ENCODE measurements at places on chromosomes 16 and 17.

GRCh38 chr17:43661699-43662412 lies at the start of gene MEOX1:
Gene MEOX1, minus strand, starts transcription at chr17:43661922. Its CDS starts 388 bp downstream, at chr17:43661534.
- no peak for DNase-seq

DNA sequence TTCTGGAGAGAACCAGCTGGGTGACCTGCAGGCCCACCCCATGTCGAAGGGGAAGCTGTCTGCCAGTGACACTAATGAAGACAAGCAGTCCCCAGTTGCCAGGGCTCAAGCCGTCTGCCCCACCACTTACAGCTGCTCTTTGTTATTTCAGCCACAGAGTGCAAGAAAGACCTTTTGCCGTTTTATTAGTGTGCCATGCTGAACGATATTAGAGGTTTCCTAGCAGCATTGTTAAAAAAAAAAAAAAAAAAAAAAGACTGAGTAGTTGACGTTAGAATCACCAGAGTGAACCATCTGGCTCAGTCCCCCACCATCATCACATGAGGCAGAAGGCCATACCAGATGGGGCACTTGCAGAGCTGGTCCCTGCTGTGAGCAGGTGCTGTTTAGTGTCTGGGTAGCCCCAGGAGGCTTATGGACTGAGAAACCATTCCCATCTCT lies 26.5 kb upstream of the SLC39A11 start:
- DNase-seq = no peak

DNA sequence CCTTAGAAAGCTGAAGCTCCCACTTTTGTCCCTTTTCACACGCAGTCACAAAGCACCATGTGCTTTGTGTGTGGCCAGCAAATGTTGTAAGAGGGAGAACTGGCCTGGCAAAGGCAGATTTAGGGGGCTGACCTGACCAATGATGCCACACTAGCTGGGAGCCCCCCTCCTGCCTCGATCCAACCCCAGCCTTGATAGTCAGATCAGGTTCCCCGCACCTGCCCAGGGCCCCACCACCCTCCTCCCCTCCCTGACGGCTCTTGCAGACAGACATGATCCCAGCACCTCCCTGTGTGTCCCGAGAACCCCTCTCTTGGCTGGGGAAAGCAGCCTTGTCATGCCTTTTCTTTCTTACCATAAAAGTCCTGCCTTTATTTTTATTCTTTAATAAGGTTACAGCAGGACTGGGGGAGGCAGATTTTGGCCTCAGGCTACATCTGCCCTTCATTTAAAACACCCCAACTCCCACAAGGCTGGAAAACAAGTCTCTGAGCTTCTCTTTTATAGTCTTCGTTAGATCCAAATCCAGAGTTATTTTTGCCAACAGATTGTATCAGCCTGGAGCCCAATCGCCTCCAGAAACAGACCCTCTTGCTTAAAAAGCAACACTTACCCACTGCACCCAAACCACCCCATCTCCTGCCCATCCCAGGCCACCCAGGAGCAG lies 201.8 kb upstream of the CDH5 start:
- no peak for DNase-seq

GRCh38 chr17:57945996-57946797 lies 9.0 kb downstream of the CUEDC1 start:
- DNase-seq = no peak

DNA sequence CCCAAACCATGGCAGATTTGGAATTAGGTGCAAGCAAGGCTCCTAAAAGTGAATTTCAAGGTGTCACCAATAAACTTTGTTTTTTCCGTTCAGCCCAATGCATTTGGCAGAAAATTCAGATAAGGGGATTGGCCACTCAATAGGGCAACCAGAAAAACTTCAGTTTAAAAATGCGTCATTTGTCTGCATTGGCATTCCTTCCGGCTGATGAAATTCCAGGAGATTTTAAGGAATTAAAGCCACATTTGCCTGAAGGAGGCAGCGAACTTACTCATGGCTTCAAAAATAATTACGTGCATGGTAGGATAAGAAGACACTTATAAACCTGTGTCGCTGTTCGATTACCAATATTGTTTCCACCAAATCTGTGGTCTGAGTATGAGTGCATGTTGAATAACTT lies 151.9 kb downstream of the SALL1 start:
- no peak for DNase-seq

DNA sequence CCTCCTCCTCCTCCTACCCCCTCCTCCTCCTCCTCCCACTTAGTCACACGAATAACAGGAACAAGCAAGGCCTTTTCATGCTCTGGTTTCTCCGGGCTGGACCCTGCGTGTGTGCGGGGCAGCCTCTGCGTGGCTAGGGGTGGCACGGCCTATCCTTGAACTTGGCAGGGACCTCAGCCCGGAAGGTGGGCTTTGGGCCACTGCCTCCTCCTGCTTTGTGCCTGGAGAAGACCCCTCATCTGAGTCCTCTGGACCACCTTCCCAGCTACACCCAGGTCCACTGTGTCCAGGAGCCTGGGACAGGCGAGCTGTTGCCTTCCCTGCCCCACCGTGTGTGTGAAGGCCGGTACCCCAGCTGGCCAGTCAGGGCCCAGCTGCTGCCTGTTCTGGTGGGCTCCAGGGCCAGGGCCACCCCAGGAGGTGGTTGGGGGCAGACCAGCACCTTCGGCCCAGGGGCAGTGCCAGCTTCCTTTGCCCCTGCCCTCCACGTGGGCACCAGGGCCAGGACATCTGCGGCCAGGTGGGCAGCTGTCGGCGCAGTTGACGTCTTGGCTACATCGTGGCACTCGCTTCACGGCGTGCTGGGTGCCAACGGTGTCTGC lies 35.4 kb downstream of the GINS2 start:
- DNase-seq = no peak

DNA sequence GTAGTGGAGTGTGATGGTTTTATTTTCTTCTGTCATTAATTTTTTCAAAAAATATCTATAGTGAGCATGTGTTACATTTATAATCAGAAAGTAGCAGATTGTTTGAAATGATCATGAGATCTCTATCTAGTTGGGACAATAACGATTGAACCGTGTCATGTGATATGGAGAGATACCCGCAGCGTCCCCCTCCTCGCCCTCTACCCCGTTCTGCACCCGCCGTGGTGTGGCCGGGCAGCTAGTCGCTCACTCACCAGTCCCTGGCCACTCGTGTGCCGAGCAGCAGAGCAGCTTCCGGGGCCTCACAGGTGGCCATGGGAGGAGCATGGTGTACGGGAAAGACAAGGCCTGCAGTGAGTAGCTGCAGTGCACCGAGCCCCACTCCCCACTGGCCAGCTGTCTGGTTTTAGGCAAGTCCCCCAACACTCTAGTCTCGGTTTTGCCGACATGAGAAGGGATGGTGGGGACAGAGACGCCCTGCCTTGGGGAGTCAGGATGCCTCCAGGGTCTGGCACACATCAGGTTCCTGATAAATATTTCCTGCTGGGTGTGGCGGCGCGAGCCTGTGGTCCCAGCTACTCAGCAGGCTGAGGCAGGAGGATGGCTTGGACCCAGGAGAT lies 15.3 kb downstream of the MLYCD start:
- DNase-seq = no peak

GRCh38 chr16:27618165-27618564 lies 68.2 kb downstream of the KATNIP start:
- no peak for DNase-seq

DNA sequence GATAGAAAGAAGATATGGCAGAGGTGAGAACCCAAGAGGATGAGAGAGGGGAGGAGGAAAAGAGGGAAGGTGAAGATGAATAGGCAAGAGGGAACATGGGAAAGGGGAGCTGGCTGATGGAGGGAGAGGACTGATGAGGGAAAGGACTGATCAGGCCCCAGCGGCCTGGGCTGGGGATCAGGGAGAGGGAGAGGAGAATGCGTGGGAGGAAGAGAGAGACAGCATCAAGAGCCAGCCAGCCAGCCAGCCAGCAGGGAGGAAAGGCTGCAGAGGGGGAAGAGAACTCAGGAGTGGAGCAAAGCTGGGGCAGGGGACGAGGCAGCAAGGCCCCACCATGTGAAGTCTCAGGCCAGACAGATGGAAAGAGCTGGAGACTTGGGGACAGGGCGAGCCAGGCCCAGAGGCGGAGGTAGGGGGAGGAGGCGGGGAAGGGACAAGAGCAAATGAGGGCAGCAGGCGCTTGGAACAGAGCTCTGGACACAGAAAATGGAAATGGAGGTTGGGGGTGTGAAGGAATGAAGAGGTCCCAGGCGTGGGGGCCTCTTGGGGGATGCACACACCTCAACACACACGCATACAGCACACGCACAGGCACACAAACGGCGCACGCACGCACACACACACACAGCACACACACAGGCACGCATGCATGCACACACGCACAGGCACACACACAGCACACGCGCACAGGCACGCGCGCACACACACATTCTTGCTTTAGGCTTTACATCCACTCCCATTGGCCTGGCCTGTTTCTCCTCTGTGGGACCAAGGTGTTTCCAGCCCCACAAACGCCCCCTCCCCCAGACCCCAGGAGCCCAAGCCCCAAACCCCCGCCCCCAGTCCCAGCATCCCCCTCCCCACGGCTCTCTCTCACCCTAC lies 12.3 kb downstream of the DLG4 start:
- DNase-seq = no peak

DNA sequence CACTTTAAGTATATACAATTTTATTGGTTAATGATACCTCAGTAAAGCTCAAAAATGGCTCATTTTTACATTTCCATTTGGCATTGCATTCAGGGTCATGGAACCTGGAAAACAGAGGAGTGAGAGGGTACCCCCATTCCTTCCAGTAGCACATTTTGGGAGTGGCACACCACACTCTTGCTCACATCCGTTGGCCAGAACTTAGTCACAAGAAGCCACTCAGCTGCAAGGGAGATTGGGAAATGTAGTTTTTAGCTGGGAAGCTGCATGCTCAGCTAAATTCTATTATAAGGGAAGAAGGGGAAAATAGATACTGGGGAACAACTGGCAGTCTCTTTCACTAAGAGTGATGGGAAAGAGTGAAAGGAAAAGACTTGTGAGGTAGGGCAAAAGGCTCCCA lies 102.5 kb upstream of the TMEM97 start:
- no peak for DNase-seq

- no peak for DNase-seq
Measured at GRCh38 chr16:47939680-47940079, 216.1 kb downstream of the ABCC12 start.

- no peak for DNase-seq
Measured at GRCh38 chr17:80264205-80265075, 3.8 kb downstream of the RNF213 start.

GRCh38 chr16:528111-529011 lies 849 bp downstream of the CAPN15 start:
- DNase-seq = no peak

DNA sequence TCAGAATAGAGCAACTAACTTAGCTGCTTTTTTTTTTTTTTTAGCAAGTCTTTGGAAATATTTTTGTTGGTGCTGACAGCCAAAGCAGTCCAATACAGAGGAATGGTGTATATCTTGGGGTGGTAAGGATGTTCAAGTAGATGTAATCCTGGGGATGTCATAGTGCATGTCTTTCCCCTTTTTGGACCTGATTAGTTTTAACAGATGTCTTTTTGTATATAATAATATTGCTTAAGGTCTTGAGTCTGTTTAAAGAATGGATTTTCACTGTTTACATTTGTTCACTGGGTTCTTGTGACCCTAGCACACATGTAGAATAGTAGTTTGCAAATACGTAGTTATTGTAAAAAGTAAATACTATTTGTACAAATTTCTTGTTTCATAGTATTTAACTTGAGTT lies 7.9 kb downstream of the TAF15 start:
- no peak for DNase-seq

- no peak for DNase-seq
Measured at GRCh38 chr17:72063262-72063661, 57.6 kb upstream of the SOX9 start.

GRCh38 chr16:68473358-68474070 lies 25.2 kb upstream of the SMPD3 start:
- DNase-seq = no peak

- no peak for DNase-seq
Measured at GRCh38 chr17:37430051-37430627, 23.5 kb downstream of the TADA2A start.

GRCh38 chr17:7313088-7313889 lies 1.9 kb downstream of the GPS2 start:
- no peak for DNase-seq

DNA sequence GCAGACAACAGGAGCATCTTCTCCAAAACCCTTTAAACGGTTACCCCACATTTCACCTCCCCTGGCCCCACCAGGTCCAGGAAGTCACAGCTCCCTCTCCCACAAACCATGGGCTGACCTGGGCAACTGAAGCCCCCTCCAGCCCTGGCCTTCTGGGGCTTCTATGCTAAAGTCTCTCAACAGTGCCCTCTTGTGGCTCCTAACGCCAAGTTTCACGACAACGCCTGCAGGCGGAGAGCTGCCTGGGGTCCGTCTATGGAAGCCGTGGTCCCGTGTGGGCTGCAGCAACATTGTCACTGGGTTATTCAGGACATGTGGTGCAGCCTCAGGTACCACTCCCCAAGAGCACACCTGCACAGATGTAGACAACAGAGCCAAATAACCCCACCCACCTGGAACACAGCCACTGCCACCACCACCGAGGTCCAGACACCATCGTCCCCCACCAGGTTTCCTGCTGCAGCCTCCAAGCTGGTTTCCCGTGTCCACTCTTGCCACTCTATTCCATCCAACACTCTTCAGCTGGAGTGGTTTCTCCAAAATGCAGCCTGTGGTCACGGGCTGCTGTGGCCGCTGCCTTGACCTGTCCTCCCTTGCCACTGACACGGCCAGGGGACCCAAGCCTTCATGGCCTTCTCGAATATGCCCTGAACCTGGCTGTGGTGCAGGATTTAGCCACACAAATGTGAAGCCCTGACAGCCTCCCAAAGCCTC lies 19.1 kb downstream of the C16orf95 start:
- DNase-seq = no peak

- DNase-seq = no peak
Measured at GRCh38 chr17:64186171-64187092, 56.5 kb upstream of the ERN1 start.

DNA sequence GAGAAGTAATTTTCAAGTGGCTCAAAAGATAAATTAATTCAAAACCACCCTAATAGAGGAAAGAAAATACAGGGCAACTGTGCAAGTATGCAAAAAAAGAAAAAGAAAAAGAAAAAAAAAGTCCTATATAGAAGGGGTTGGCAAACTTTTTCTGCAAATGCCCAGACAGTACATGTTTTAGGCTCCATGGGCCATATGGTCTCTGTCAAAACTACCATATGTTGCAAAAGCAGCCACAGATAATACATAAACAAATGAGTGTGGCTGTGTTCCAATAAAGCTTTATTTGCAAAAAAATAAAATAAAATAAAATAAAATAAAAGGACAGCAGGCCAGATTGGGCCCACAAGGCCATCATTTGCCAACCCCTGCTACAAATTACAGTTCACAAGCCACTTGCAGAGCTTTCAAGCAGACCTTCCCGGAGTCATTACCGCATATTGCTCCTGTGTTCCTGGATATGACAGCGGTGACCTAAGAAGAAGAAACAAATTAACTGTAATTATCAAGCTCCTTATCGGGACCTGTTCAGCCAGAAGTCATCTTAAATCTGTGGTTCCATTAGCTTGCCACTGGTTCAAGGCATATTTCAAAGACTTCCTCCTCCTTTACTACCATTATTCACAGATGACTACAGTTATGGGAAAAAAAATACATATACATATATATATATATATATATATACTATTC lies 15.9 kb downstream of the ZC3H7A start:
- DNase-seq = no peak
